ENCODE measurements at places on chromosomes 1 and 21. TPM values are rescaled to one million over a fixed set of nuclear protein-coding genes. Genes with fewer than 3 reads are reported as not detected.

DNA sequence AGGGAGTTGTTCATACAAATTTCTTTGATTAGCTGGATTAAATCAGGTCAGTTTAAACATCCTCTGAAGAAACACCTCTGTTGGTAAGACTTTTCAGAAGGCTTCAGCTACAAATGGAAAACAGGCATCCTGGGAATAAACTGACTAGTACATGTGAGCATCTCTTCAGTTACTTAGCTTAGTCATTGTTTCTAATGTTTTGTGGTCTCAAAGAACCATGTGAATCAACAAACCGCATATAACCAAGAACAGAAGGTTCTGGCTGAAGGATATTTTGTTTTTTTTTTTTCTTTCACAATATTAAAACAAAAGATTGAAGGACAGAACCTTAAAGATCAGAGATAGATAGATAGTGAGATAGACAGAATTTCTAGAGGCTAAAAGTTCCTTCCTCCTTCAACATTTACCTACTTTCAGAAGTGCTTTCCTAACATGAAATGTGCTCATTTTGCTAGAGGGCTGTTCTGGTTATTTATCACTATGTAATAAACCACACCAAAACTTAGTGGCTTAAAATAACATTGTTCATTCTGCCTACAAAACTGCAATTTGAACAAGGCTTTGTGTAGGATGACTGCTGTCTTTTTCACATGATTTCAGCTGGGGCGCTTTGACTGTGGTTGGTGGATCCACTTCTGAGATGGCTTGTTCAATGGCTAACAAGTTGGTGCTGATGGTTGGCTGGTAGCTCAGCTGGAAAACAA lies 119.8 kb upstream of the PTGFR start:
- no peak for DNase-seq

DNA sequence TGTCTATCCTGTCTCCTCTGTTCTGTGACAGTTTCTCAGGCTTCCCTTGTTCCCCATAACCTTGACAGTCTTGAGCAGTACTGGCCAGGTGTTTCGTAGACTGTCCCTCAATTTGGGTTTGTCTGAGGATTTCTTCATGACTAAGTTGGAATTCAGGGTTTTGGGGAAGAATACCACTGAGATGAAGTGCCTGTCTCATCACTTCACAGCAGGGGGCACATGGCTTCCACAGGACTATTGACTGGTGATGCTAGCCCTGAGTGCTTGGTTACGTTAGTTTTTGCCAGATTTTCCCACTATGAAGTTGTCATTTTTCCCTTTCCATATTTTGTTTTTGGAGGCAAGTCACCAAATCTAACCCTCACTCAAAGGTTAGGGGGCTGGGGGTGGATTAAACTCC lies 45.7 kb downstream of the CDCP2 start:
- no peak for DNase-seq

The EXOC8 gene
- 19.2 TPM for total RNA-seq

- DNase-seq, result no peak
Measured at GRCh38 chr1:71956613-71957285, 325.6 kb downstream of the NEGR1 start.

The REN gene
- not detected for total RNA-seq

DNA sequence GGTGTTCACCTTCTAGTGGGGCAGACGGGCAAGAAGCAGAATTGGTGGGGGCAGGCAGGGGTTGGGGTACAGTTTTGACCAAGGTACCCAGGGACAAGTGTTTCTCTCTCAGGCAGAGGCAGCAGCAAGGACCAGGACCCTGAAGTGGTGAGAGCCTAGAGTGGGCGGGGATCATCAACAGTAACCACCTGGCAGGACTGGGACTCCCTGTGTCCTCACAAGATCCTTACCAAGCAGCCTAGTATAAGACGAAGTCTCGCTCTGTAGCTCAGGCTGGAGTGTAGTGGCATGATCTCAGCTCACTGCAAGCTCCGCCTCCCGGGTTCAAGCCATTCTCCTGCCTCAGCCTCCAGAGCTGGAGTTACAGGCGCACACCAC lies 3.2 kb upstream of the NADK start:
- no peak for DNase-seq

The NMNAT2 gene
- not detected for total RNA-seq

DNA sequence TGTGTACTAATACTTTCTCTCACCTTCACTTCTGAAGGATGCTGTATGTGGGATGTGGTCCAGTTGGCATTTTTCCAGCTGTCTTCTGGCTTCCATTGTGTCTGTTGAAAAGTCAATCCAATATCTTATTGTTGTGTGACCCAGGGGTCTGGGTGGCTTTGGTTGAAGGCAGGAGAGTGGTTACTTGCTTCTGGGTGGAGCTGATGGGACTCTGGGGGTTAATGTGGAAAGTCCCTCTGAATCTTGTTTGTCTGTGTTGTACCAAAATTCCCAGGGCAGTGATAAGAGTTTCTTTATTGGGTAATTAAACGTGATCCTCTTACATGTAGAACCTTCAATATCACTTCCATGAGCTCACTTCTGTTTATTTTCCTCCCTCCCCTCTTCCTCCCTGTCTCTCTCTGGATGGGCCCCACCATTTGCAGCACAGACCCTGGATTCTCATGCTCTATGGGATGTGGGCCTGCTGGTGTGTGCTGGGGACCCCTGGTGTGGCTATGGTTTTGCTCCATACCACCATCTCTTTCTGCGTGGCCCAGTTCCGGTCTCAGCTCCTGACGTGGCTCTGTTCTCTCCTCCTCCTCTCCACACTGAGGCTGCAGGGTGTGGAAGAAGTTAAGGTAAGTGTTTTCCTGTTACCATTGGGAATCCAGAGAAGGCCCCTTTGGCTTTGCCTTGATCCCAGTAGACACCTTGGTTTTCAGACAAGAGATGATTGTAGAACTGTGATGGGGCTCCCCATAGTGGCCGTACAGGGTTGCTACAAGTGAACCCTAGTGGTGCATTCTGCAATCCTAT lies 71.5 kb downstream of the HHAT start:
- peak; percentile 57 for DNase-seq

The ELF3 gene
- 0.22 TPM for total RNA-seq

The AHCTF1 gene
- 37.4 TPM for total RNA-seq

- DNase-seq, result peak; percentile 62
Measured at GRCh38 chr21:45140346-45140940, 66.1 kb downstream of the ADARB1 start.

- peak; percentile 75 for DNase-seq
Measured at GRCh38 chr1:2523891-2524609, 2.3 kb downstream of the PANK4 start.

DNA sequence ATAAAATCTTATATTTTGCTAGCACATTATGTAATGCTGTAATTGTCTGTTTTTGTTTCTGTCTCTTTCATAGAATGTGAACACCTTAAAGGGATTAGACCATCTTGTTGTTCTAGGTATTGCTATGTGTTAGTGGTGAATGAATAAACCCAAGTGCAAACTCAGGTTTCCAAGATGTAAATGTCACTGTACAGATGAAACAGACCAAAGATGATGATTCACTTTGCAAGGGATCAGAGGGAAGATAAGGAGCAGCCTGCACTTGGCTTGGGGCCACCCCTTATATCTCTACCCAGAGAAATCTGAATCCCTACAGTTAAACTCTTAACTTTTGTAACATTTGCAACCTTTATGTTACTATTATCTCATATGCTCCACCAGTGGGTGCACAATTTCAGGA lies 25.4 kb downstream of the UROD start:
- no peak for DNase-seq

- no peak for DNase-seq
Measured at GRCh38 chr1:242212401-242212800, 213.5 kb upstream of the MAP1LC3C start.

DNA sequence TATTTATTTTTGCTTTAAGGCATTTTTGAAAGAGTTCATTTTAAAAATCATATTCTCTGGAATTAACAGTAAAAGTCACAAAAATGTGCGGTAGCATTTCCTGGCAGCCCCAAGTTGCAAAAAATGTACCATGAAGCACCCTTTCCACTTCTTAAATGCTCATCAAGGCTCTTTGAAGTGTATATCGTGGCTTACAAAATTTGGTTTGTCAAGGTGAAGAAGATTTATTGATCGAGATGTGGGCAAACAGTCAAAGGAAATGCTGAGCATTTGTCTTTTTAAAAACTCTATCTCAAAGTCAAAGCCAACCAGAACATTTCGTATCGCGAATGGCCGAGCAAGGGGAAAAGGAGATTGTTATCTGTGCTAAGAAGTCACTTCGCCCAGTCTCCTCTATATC lies 277.5 kb upstream of the KAZN start:
- no peak for DNase-seq

The SLFNL1 gene
- 0.53 TPM for total RNA-seq
